ENCODE measurements at places on chromosomes 13 and 19.
A peak's percentile ranks its signal among the peaks of the same experiment; 100 is the strongest.

GRCh38 chr19:33187183-33187540 lies 7.0 kb upstream of the LRP3 start:
- DNase-seq = no peak

DNA sequence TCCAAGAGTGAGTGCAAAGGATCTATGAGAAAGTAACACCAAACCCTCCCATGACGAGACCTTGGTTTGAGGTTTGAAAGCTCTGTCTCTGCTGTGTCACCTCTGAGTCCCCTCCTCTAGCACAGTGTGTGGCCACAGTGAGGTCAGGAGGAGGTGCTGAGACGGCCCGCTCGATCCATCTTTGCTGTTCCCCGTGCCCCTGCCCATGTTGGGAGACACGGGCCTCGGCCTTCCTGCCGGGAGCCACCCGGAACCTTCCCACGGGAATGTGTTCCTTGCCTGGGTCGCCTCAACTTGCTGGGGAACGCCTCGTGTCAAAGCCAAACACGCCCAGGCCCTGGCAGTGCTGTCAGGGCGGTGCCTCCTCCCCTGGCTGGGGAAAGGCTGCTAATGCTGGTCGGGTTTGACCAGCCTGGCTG lies 10.1 kb downstream of the NANOS3 start:
- DNase-seq = peak; percentile 82

GRCh38 chr19:48543121-48543710 lies 8.8 kb upstream of the SULT2B1 start:
- no peak for DNase-seq

DNA sequence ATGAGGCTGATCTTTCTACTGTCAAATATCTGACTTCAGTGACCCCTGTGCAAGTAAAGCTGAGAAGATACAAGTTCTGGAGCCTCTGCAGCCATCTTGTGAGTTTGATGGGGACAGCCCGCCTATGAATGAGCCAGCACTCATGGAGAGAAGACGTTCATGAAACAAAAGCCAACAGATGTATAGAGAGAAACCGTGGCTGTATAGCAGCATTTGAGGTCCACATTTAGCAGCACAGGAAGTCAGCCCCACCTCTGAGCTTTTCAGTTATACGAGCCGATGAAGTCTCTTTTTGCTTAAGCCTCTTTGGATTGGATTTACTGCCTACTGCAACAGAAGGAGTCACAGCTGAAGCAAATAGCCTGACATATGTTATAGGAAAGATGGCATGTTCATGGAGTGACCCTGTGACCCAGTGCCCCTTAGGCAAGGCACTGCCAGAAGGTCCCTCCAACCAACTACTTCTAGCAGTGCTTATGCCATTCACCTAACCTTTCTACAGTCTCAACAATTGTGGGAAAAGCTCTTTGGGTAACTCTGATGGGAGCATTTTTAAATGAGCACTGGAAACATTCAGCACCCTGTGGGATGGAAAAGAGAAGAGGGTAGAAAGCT lies 3.5 kb upstream of the DLEU7 start:
- no peak for DNase-seq

DNA sequence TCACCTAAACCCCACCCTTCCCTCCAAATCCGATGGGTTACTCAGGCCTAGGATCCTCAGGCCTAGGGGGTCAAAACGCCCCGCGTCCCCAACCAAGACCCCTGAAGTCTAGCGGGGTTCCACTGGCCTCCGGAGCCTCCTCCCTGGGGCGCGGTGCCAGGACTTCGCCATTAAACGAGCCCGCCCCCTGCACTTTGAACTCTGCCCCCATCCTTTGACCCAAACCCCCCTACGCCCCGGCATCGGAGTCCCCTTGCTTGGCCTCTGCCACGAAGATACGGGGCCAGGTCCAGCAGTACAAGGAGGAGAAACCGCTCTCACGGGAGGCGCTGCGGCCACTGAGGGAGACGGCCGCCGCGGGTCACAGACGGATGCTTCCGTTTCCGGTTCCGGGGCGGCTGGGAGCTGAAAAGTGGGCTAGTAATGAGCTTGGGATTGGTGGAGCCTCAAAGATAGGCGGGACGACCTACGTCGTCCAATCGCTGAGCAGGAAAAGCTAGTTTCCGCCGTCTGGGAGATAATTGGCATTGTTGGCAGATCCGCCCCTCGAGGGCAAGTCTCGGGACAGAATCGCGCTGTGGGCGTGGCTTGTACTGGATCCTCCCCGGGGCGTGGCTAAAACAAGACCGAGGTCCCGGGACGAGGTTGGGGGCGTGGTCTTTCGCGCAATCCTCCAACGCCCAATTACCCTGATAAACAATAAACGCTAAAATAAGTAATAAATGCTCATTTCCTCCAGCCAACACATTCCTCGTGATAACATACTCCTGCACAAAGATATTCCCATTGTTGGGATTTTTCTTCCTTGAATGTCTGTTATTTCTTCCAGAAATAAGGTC lies 5.7 kb upstream of the ZNF77 start:
- DNase-seq = peak; percentile 100

- peak; percentile 79 for DNase-seq
Measured at GRCh38 chr19:14476673-14477401, 1.7 kb upstream of the PTGER1 start.

GRCh38 chr19:43499042-43499441 lies 5.5 kb downstream of the PHLDB3 start:
- no peak for DNase-seq

- DNase-seq = no peak
Measured at GRCh38 chr13:21998279-21998990, 327.6 kb downstream of the FGF9 start.

GRCh38 chr13:44347949-44348348 lies 25.7 kb upstream of the SERP2 start:
- no peak for DNase-seq

GRCh38 chr19:38375098-38375493 lies 725 bp downstream of the PSMD8 start:
- no peak for DNase-seq

- no peak for DNase-seq
Measured at GRCh38 chr19:23832717-23833327, 74.1 kb upstream of the ZNF681 start.

DNA sequence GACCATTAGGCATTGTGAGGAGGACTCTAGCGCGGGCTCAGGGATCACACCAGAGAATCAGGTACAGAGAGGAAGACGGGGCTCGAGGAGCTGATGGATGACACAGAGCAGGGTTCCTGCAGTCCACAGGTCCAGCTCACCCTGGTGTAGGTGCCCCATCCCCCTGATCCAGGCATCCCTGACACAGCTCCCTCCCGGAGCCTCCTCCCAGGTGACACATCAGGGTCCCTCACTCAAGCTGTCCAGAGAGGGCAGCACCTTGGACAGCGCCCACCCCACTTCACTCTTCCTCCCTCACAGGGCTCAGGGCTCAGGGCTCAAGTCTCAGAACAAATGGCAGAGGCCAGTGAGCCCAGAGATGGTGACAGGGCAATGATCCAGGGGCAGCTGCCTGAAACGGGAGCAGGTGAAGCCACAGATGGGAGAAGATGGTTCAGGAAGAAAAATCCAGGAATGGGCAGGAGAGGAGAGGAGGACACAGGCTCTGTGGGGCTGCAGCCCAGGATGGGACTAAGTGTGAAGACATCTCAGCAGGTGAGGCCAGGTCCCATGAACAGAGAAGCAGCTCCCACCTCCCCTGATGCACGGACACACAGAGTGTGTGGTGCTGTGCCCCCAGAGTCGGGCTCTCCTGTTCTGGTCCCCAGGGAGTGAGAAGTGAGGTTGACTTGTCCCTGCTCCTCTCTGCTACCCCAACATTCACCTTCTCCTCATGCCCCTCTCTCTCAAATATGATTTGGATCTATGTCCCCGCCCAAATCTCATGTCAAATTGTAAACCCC lies 2.8 kb upstream of the CEACAM5 start:
- no peak for DNase-seq

DNA sequence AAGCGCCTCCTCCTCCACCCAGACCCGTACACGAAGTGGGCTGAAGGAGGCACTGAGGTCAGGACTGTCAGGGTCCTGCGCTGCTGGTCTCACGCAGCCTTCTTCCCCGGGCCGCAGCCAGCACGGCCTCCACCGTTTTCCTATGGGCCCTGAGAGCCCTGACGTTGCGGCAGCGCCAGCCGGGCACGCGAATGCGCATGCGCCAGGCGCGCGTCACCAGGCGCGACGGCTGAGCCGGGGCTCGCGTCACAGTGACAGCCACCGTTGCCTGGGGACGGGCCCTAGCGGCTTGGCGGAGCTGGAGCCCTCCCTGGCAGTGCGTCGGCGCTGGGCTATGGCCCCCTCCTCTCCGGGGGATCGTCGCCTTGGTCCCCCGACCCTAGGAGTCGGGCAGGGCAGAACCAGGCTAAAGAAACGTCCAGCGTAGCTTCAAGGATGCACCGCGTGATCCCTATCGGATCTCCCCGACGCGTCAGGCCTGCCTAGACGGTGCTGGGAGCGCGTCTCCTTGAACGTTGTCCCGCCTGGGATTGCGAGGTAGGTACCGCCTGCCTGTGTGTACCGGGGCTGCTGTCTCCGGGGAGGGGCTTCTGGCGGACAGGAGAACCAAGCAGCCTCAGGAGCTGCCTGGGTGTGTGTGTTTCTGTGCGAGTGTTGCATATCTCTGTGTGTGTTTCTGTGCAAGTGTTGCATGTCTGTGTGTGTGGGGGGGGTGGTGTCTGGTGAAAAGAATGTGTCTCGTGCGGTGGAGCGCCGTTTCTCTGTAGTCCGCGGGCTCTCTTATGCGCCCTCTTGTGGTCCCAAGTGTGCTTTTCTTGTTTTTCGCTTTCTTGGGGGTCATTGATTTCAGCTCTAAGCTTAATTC lies 43.2 kb downstream of the ZNF571 start:
- DNase-seq = peak; percentile 77

- no peak for DNase-seq
Measured at GRCh38 chr13:86309881-86310280, 510.7 kb upstream of the SLITRK6 start.

- DNase-seq = no peak
Measured at GRCh38 chr13:102793611-102794355, 5.0 kb downstream of the POGLUT2 start.

DNA sequence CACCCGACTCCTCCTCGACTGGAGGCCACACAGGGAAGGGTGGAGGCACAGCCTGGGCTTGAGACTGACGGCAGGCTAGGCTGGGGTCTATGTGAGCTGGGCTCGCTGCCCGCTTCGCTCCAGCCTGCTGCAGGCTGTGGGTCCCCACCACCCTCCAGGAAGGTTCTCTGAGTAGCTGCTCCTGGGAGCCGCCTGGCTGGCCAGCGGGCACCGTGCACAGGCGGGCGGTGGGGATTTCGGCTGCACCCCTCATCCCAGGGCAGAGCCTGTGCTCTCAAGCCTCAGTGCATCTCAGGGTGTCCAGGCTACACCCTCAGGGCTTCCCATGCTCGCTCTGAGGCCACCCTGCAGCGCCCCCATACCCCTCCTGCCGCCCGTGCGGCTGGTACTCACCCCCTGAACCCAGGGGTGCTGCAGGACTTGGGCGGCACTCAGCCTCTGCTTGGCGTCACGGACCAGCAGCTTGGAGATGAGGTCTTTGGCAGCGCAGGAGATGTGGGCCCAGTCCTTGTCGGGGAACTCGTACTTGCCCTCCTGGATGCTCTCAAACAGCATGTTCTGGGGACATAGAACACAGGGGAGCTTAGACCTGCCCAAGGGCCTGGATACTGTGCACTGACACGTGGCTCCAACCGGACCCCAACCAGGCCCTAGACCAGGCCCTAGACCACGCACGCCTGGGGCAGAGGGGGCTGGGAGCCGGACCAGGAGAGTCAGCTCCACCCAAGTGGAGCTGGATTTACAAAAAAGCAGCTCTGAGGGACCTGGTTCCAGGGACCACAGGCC lies 10.2 kb downstream of the MKNK2 start:
- no peak for DNase-seq

GRCh38 chr19:16037424-16038195 lies 38.7 kb upstream of the TPM4 start:
- DNase-seq = no peak

- DNase-seq = peak; percentile 63
Measured at GRCh38 chr19:11737964-11738745, 591 bp downstream of the ZNF823 start.

- no peak for DNase-seq
Measured at GRCh38 chr13:101955764-101956163, 446.1 kb downstream of the FGF14 start.

DNA sequence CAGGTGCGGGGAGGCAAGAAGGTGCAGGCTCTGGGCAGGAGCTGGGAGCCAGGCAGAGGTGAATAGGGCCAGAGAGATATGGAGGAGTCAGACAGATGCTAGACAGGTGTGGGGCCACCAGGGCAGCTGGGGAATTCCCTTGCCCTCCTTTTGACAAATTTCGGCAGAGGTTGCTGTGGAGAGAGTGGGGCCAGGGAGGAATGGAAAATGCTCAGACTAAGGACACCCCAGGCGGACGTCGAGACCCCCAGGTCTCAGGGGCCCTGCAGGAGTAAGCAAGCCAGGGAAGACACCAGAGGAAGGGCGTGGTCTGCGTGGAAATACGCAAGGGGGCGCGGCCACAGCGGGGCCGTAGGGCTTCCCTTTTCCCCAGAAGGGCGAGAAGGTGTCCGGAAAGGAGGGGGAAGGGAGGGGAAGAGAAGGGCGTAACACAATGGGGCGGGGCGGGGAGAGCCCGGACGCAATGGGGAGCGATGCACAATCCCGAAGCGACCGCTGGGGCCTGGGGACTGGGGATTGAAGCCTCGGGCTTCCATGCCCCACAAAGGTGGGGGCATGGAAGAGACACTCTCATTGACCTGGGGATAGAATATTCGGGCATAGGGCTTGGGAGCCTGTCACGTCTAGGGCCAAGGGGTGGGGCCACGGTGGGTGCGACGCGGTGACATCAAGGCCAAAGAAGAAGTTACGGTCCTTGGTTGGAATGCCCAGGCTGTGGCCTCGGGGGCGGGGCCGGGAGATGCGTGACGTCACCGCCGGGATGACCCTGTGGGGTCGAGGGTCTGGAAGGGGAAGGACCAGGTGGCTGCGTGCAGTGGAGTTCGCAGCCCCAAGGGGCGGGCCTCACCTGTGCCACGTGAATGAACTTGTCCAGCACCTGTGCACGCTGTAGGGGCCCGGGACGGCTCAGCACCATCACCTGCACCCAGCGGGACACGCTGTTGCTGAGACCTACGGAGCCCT lies 8.2 kb downstream of the RASGRP4 start:
- DNase-seq = peak; percentile 77

DNA sequence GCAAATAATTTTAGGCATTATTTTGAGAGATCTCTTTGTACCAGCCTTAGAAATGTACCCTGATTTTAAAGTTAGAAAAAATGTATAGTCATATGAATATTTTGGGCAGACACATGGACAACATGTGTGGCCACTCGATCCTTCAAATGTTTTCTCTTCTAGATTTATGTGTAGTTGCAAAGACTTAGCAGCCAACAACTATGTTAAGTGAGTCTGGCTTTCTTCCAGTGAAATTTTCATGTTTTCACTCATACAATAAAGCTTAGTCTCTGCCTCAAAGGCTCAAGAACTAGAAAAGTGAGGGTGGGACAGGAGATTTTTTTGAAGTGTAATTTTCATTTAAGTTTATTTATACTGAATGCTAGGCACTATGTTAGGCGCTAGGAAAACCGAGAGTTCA lies 207.7 kb upstream of the DACH1 start:
- DNase-seq = no peak

DNA sequence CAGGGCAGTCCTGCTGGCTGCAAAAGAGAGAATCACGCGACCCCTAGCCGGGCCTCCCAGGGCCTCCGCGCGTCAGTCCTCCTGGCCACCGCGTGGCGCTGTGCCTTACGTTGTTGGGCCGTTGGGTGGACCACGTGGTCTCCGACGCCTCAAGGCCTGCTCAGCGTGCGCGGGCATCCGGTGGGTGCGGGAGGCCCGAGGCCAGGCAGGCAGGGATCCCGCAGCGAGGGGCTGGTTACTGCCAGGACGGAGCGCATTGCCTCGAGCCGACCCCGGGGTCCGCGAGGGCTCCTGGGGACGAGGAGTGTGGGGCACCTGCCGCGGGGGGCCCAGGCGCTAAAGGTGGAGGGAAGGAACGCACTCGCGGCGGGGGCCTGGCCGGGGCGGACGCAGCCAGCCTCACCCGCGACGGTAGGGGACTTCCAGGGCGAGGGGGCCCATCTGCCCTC lies at the start of gene TDRD12:
TDRD12 (plus strand) TSS at position 157 of the 449 bp plus-strand sequence. CDS start 306 bp downstream, outside the sequence.
- DNase-seq = no peak
